ENCODE measurements at places on chromosomes 1 and 21. TPM values are rescaled to one million over a fixed set of nuclear protein-coding genes. Genes with fewer than 3 reads are reported as not detected.

The MYBPHL gene
- not detected for total RNA-seq

GRCh38 chr1:161781995-161782394 lies 15.9 kb downstream of the ATF6 start:
- DNase-seq: no peak

- peak; percentile 70 for DNase-seq
Observed at GRCh38 chr1:244074559-244075171, 23.6 kb downstream of the ZBTB18 start.

DNA sequence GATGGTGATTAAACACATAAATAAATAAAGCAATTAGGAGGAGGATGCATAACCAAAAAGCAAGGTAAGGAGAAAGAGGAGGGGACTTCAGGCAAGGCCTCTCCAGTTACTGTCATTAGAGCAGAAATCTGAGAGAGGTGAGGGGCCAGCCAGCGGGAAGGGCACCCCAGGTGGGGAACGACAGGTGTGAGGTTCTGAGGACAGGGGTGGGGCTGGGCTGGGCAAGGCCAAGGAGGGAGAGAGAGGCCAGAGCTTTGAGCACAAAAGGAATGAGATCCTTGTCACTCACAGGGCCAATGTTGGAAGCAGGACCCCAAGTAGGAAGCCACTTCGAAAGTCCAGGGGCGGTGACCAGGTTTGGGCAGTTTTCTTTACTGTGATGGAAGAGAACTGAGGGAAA lies 182.2 kb upstream of the RAB4A start:
- DNase-seq: no peak

Data from activated CD4-positive, alpha-beta T cell treated with anti-CD3 and anti-CD28 coated beads for 36 hours (primary cell).